Hematopoietic multipotent progenitor cell treated with erythropoietin and hydrocortisone succinate and interleukin-3 and kit ligand, for 15 days (in vitro differentiated cells): ENCODE measurements at places on chromosomes 1 and 21.

- DNase-seq = no peak
Observed at GRCh38 chr1:232923739-232924386, 26.5 kb upstream of the NTPCR start.

GRCh38 chr1:157144509-157144908 lies 6.3 kb upstream of the ETV3 start:
- no peak for DNase-seq

- no peak for DNase-seq
Observed at GRCh38 chr1:62362926-62363325, 43.7 kb upstream of the KANK4 start.

GRCh38 chr1:38476111-38476849 lies 383.3 kb downstream of the RRAGC start:
- DNase-seq = no peak

DNA sequence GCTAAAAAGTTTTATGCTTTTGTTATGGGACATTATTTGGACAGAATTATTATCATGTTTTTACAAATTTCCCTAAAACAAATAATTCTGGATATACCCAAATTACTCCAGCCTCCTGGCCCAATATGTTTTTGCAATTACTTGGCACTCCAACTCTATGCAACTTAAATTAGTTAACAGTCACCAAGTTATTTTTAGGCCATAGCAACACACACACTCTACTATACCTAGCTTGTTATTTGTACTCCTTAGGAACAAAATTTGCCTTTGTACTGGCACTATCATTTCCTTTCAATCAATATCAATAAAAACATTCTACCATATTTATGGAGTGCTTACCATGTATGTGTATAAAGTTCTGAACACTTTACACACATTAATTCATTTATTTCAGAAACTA lies 7.7 kb downstream of the DUSP10 start:
- DNase-seq = no peak

DNA sequence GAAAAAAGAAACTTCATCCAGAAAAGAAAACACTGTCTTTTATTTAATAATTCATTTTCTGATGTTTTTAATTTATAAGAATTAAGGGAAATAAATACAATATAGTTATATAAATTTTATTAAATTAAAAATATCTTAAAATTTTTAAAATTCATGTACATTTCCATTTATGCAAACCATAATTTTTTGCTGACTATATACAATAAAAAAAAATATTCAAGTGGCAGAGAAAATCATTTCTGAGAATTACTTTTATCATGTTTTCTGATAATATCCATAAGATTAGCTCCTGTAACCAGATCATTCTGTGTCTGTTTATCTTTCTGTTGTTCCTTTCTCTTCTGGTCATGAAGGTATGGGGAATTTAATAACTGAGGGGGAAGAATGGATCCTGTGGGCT lies 23.5 kb upstream of the KIF14 start:
- no peak for DNase-seq

DNA sequence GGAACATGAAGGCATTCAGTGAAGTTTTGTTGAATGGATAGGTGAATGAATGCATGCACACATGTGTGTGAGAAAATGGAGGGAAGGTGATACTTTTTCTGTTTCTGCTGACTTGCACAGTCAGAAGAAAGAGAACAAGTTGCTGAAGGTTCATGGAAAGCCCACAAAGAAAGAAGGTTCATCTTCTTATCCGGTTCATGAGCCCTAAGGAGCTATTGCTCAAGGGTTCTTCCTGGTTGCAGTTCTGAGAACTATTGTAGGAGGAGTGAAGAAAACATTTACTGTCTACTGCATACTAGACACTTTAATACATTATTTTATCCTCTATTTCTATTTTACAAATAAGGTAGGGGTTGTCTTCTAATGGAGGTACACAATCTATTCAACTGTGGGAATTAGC lies 13.4 kb upstream of the NIBAN1 start:
- DNase-seq = no peak

- DNase-seq = peak; percentile 69
Observed at GRCh38 chr1:6634371-6635052, 9.8 kb downstream of the THAP3 start.

DNA sequence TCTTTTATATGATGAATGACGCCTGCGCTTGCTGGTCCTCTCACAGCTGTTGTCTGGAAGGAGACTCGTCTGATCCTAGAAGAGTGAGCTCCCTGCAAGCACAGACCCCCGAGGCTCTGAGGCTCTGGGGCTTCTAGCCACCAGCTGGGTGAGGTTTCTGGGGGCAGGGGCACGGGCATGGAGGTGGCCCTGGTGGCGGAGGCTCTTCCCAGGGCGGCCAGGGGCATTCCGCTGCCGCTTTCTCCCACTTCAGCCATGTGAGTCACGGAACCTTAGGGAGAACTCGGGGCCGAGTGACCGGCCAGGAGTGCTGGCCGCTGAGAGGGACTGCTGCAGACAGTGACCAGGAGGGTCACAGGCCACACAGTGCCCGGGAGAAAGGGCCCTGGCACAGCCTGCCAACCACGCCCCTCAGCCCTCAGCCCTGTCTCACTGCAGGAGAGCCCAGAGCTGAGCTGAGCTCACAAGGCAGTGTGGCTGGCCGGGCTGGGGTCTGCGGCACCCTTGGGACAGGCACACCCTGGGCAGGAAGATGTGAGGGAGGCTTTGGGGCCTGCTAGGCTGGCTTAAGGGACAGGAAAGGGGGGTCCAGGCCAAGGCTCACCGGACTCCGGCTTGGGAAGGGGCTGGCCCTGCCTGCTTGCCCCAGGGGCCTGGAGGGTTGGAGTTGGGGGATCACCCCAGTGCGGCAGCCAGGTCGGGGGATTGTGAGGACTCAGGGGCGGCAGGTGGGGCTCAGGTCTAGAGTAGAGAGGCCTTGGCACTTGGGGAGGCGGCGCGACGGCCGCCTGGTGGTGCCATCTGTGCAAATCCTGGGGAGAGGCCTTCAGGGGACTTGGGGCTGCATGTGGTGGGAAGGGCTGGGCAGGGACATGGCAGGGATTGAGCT lies 35.7 kb downstream of the MORN1 start:
- no peak for DNase-seq

DNA sequence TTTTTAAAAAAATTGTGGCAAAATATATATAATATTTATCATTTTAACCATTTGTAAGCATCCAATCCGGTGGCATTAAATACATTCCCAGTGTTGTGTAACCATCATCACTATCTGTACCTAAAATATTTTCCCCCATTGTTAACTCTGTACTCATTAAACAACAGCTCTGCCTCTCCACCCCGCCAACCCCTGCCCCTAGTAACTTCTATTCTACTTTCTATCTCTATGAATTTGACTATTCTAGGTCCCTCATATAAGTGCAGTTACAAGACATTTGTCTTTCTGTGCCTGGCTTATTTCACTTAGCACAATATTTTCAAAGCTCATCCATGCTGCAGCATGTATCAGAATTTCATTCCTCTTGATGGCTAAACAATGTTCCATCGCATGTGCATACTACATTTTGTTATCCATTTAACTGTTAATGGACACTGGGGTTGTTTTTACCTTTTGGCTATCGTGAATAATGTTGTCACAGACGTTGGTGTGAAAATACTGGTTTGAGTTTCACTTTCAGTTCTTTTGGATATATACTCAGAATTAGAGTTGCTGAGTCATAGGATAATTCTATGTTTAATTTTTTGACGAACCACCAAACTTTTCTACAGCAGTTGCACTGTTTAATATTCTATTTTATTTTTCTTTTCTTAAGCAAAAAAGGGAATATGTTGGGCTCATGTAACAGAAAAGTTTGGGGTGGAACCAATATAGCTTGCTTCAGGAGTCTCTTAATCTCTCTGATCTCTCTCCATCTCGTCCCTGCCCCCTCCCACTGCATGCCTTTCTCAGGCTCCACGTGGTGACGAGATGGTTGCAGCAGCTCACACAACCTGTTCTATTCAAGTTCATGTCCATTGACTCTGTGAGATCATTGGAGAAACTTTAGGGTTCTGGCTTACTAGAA lies 25.2 kb upstream of the RCAN1 start:
- peak; percentile 63 for DNase-seq

- no peak for DNase-seq
Observed at GRCh38 chr1:204126956-204127355, 24.9 kb downstream of the ETNK2 start.

GRCh38 chr21:26961698-26962097 lies 5.2 kb downstream of the ADAMTS5 start:
- DNase-seq = no peak

- peak; percentile 70 for DNase-seq
Observed at GRCh38 chr1:18883636-18884418, 18.5 kb downstream of the ALDH4A1 start.
